ENCODE measurements at places on chromosomes 5 and 9. TPM values are rescaled to one million over a fixed set of nuclear protein-coding genes. Genes with fewer than 3 reads are reported as not detected.

Gene GRIA1
- 0.63 TPM for total RNA-seq

Gene FAM163B
- not detected for total RNA-seq

DNA sequence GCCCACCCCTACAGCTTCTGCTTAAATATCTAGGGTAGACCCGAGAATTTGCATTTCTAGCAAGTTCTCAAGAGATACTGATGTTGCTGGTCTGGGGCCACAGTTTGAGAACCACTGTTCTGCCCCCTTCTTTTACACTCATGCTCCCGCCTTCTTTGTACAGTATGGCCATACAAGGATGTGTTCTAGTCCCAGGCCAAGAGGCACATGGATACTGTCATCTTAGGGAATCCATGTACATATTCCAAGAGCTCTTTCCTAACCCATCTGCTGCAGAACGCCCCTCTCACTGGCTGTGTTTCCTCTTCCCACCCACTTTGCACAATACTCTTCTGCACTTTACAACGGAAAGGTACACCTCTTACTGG is 44.4 kb downstream of the FGF18 start:
- no peak overlapping the region for H3K4me3 ChIP-seq
- H3K36me3 ChIP-seq, result no peaks in the 10 kb centered on the region
- H3K4me1 ChIP-seq, result no peaks in the 10 kb centered on the region
- H3K27me3 ChIP-seq, result no peaks in the 10 kb centered on the region
- no peak for DNase-seq

DNA sequence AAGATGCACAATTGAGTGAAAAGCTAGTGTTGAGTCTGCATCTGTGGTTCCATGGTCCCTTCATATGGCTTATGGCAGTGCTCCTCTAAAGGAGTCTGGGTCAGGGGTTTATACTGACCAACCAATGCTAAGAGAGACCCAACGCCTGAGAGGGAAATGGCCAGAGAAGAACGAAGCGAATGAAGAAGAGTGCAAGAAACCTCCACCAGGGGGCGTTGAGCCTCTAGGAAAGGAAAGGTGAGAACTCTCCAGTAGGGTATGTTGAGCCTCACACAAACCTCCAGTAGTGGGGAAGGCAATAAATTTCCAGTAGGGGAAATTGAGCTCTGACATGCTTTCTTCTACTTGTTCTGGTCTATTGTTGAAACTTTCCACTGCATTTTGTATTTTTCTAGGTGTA is 470.6 kb downstream of the PRDM9 start:
- H3K27me3 ChIP-seq, result no peaks in the 10 kb centered on the region
- no peak overlapping the region for H3K4me3 ChIP-seq
- no peak overlapping the region for H3K27ac ChIP-seq
- H3K4me1 ChIP-seq, result no peaks in the 10 kb centered on the region

DNA sequence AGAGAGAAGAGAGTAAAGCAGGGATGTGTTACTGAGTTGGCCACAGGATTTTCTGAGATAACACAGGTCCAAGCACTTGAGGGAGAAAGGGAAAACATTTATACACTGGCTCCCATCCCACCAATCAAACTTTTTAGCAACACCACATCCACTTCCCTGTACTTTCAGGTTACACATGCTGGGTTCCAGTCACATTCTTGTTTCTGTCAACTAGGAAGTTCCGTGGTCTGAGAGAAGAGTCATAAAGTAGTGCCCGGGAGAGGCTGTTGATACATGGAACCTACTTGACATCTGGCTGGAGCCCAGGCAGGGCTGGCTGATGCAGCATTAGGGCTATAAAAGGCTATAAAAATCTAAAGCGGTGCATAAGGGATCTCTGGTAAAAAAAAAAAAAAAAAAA is 473.9 kb upstream of the COX7C start:
- no peak for DNase-seq
- no peaks in the 10 kb centered on the region for H3K27me3 ChIP-seq
- H3K4me3 ChIP-seq, result peak overlapping the region; percentile 23
- H3K27ac ChIP-seq, result peak overlapping the region; percentile 75
- H3K4me1 ChIP-seq, result peaks cover 12% of the 10 kb centered on the region
- H3K36me3 ChIP-seq, result no peaks in the 10 kb centered on the region

DNA sequence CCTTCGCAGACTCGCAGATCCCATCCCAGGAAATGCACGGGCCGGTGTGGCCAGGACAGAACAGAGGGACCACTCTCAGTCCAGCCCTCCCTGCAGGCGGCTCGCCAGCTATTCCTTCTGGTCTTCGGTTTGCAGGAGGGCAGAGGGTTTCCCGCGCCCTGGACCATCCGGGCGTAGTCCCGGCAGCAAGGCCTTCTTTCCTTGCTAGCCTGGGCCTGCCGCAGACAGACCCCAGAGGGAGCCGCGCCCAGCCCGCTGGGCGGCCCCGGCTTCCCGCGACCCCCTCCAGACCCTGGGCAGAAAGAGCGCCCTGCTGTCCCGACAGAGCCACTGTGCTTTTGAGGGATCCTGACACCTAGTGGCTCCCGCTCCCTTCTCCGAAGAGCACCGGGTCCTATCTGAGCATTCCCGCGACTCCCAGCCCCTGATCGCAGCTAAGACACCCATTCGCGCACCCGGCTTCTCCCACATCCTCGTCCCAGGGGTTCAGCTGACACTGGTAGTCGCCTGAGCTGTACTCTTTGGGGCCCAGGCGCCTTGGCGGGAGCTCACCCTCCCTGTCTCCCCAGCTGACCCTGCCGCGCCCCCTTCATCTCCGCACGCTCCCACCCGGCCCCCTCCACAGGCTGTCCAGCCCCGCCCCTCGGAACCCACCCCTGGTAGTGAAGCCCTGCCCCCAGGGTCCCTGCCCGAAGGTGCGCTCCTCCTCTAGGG is 1.1 kb downstream of the CFAP90 start:
- H3K4me3 ChIP-seq, result peak overlapping the region; percentile 59
- H3K27ac ChIP-seq, result no peak overlapping the region
- no peaks in the 10 kb centered on the region for H3K36me3 ChIP-seq
- peaks cover 20% of the 10 kb centered on the region for H3K4me1 ChIP-seq
- H3K27me3 ChIP-seq, result no peaks in the 10 kb centered on the region
- peak; percentile 90 for DNase-seq

DNA sequence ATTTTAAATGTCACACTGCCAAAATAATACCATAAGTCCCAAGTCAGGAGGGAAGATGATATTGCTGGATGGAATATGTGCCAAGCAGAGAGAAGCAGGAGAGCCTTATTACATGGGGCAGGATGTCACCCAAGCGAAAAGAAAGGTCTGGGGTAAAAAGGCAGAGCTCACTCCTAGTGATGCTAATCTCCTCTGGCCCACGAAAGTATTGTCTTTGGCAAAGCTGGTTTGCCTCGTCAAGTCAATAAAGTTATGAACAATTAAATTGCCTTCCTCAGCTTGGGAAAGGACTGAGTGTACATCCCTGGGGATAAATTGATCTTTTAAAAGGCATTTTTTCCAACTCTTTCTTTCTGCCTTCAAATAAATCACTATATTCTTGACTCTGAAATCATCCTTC is 220.6 kb downstream of the DMAC1 start:
- H3K4me1 ChIP-seq, result no peaks in the 10 kb centered on the region
- H3K27me3 ChIP-seq, result no peaks in the 10 kb centered on the region
- no peak overlapping the region for H3K4me3 ChIP-seq
- DNase-seq, result no peak
- H3K36me3 ChIP-seq, result no peaks in the 10 kb centered on the region

DNA sequence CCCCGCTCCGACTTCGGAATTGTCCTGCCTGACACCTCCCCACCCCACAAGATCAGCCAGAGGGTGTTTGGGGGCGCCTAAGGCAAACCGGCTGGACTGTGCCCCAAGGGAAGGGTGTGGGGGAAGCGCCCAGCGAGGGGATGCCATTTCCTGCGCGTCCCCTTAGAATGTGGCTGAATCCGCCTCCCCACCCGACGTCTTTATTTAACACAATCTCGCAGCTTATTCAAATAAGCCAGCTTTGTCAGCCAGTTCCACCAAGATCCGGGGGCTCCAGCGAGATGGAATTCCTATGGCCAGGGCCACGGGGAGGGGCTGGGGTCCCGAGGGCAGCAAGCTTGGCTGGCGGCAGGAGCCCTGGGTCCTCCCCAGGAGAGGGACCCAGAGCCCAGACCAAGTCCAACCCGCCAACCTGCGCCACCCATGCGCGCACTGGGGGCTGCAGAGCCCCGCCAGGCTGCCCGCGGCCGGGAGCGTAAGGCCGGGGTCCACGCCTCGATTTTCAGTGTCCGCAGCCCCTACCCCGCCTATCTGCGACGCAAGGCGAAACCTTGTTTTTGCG is 7.4 kb downstream of the IRX4 start:
- no peak for DNase-seq
- H3K36me3 ChIP-seq, result peaks cover 21% of the 10 kb centered on the region
- H3K4me3 ChIP-seq, result no peak overlapping the region
- H3K4me1 ChIP-seq, result peaks cover 33% of the 10 kb centered on the region
- peaks cover 68% of the 10 kb centered on the region for H3K27me3 ChIP-seq

DNA sequence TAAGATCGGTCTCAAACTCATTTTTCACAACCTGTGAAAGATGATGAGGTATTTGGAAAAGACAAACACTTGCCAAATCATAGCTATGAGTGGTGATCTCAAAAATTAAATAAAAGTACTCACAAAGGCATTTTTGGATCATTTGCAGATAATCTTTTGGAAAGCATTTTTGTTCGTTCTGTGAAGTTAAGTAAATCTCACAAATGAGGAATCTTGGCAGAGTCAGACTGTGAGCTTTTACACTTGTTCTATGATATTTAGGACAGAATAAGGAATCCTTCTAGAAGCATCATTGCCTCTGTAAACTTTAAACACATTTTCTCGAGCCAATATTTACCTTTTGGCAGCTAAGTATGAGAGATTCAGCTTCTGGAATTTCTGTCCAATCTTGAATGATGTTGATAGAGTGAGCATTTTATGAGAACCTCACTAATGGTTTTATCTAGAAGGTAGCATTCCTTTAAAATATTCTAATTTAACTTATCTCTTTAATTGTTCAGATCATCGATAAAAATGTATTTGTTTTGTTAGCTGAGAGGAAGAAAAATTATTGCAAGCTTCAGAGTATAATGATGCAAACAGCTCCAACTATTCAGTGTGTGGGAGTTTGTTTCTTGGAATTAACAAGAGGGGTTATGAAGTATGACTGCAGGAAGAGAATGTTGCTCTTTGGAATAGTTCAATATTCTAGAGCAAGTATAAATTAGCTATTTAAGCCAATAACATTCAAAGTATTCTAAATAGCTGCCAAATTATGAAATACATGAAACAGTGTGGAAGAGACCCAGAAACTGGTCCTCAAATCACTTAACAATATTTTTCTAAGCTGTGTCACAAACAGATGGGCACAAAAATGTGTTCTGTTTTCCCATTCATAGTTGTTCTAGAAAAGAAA is 48.6 kb upstream of the SLCO6A1 start:
- H3K27ac ChIP-seq, result no peak overlapping the region
- no peaks in the 10 kb centered on the region for H3K4me1 ChIP-seq
- H3K4me3 ChIP-seq, result no peak overlapping the region
- H3K36me3 ChIP-seq, result no peaks in the 10 kb centered on the region

GRCh38 chr9:21331676-21332402 is 3.4 kb downstream of the KLHL9 start:
- H3K36me3 ChIP-seq, result no peaks in the 10 kb centered on the region
- no peak overlapping the region for H3K4me3 ChIP-seq
- no peak overlapping the region for H3K27ac ChIP-seq
- peaks cover 76% of the 10 kb centered on the region for H3K4me1 ChIP-seq

DNA sequence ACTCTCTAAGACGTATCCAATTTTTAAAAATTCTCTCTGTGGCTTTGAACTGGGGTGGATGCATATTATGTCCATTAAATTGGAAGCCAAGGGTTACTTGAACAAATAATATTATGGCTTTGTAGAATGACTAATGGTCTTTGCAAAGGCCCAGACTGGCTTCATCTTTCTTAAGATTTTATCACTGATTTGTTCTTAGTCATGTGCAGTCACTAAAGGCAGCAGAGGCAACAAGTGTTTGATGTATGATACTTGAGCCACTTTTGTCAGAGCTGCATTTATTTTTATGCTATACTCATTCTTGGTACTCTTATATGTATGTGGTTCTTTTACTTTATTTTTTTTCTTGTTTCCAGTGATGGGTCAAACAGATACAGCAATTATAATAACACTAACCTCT is 152.2 kb downstream of the NR2F1-AS1 start:
- DNase-seq, result no peak
- H3K27ac ChIP-seq, result no peak overlapping the region
- H3K4me3 ChIP-seq, result no peak overlapping the region
- peaks cover 6% of the 10 kb centered on the region for H3K4me1 ChIP-seq

GRCh38 chr9:125587819-125588460 is 119.1 kb downstream of the MAPKAP1 start:
- peaks cover 8% of the 10 kb centered on the region for H3K36me3 ChIP-seq
- H3K4me1 ChIP-seq, result no peaks in the 10 kb centered on the region
- no peaks in the 10 kb centered on the region for H3K27me3 ChIP-seq
- H3K27ac ChIP-seq, result no peak overlapping the region
- no peak overlapping the region for H3K4me3 ChIP-seq

- no peaks in the 10 kb centered on the region for H3K27me3 ChIP-seq
- no peaks in the 10 kb centered on the region for H3K4me1 ChIP-seq
- no peak for DNase-seq
These were observed 18.8 kb upstream of the STING1 start for GRCh38 chr5:139501381-139501780.

DNA sequence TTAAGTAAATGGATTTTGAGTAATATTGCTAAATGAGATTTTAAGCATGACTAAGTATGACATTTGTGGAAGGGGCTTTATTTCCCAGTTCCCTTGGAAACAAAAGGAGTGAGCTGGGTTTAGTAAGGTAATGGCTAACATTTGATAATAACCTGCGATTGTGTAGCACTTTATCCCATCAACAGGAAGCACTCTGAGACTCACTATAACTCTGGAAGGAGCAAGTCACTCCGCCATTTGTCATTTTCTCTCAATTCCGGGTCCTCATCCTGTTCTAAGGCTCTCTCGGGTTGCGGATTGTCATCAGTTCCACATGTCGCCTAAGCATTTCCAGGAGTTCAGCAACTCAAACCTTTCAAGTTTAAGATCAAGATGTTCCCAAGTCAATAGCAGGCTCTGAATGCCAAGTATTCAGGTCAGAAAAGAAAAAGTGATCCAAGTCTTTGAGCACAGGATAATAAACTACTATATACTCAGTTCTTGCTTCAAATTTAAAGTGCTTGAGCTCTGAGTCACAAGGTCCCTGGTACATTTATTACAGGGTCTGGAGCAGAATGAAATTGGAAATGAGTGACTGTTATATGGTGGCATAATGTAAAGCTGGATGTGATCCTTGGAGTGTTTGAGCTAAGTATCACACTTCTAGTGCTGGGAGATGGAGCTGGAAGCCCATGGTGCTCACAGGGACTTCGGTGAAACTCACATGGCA is 39.3 kb downstream of the CAPSL start:
- H3K4me1 ChIP-seq, result no peaks in the 10 kb centered on the region
- no peak overlapping the region for H3K27ac ChIP-seq
- H3K4me3 ChIP-seq, result no peak overlapping the region
- no peak for DNase-seq
- H3K36me3 ChIP-seq, result no peaks in the 10 kb centered on the region
- no peaks in the 10 kb centered on the region for H3K27me3 ChIP-seq

GRCh38 chr9:117008461-117008860 is 321.4 kb downstream of the TRIM32 start:
- H3K27me3 ChIP-seq, result no peaks in the 10 kb centered on the region
- no peak for DNase-seq
- no peak overlapping the region for H3K4me3 ChIP-seq
- no peaks in the 10 kb centered on the region for H3K4me1 ChIP-seq

All from esophagus muscularis mucosa (tissue), 4 donors.